ENCODE measurements at places on chromosomes 3 and 15.

- no peak for DNase-seq
Measured at GRCh38 chr15:79990280-79990996, 19.4 kb upstream of the BCL2A1 start.

GRCh38 chr3:170257145-170257544 is 34.9 kb downstream of the PRKCI start:
- DNase-seq = no peak

DNA sequence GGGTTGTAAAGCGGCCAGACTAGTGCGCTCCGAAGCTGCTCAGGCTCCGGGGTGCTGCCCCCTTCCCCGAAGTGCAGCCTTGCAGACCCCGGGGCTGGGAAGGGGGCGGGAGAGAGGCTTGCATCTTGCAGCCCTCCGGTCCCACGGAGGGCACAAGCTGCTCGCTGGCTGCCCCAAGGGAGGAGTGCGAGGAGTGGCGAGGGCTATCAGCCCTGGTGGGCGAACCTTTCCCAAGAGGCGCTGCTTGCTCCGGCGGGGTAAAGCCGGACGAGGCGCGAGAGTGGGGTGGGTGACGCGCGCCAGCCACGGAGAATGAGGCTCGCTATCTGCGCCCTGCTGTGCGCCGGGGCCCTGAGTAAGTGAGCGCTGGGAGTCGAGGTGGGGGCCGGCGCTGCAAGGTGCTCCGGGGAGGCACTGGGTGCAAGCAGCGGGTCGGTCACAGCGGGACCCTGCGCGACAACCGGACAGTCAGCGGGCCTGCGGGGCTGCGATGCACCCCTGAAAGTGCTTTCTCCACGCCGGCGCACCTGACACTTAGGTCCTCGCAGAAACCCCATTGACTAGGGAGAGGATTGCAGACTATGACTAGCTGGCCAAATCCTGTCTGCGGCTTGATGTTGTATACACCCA is 12.7 kb upstream of the TOPBP1 start:
- DNase-seq = no peak

DNA sequence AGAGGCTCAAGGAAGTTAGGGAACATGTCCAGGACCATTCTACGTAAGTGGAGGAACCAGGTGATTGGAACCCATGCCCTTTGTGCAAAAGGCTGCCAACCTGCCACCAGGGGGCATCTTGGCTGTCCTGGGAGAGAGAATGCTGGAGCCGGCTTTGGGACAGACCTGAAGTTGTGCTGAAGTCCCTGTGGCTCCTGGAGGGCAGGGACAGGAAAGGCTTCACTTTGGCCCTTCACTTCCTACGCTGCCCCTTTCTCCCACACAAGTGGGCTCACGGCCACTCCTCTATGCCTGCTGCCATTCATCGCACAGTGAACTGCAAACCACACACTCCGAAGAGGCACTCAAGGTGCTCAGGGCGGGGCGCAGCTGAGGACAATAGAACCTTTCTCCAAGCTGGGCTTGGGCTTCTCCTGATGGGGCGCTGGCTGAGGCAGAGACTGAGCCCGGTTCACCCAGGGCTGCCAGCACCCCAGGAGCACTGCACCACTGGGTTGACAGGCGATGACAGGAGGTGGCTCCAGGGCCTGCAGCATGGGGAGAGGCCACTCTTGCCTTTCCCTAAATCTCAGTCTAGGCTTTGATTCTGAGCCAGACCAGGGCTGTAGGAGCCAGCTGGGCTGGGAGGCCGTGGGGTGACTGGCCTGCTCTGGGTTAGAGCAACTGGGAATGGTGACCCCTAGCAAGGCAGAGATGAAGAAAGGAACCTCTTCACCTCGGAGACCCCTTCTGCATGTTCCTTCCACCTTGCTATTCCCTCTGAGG is 8.4 kb downstream of the SHF start:
- DNase-seq = no peak

DNA sequence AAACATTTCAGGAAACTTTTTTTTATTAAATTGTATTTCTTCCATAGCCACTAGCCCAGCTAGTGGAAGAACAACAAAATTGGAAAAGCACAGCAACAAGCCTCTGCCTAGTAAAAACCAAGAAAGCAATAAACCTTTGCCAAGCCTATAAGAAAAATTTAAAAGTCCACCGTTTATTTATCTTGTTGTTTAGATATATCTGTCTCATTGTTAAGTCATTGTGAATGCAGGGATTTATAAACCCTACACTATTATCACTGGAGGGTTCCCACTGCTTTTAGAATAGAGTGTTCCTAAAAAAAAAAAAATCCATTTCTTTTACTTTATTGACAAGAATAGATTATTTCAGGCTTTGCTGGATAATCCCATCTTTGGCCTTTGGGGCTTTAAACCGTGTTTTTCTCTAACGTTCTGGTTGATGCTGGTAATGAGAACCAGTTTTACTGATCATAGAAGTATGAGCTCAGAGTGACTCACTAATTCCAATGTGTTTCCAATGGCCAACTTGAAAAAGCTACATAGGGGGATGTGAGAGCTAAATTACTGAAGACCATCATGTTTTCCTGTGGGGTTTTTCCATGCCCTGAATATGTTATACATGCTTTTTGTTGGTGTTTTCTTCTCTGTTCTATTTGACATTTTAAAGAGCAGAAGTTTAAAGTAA is 634.1 kb downstream of the RBMS3 start:
- DNase-seq = no peak

- no peak for DNase-seq
Measured at GRCh38 chr3:16484984-16485383, 28.5 kb downstream of the RFTN1 start.

DNA sequence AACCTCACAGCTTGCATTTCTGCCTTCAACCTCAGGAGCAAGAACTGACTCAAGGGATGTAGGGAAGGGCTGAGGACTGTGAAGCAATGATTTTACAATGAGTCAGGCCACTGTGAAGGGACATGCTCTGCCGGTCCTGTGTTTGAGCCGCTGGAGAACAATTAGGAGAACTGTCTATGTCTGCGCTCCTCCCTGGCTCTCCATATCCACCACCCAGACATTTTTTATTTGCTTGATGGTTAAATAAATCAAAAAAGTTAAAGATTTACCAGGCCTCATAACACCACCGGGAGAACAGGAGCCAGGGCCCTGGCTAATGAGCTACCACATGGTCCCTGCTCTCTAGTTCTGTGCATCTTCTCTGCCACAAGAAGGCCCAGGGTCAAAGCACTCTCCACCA is 29.6 kb downstream of the SEC61A1 start:
- DNase-seq = no peak

DNA sequence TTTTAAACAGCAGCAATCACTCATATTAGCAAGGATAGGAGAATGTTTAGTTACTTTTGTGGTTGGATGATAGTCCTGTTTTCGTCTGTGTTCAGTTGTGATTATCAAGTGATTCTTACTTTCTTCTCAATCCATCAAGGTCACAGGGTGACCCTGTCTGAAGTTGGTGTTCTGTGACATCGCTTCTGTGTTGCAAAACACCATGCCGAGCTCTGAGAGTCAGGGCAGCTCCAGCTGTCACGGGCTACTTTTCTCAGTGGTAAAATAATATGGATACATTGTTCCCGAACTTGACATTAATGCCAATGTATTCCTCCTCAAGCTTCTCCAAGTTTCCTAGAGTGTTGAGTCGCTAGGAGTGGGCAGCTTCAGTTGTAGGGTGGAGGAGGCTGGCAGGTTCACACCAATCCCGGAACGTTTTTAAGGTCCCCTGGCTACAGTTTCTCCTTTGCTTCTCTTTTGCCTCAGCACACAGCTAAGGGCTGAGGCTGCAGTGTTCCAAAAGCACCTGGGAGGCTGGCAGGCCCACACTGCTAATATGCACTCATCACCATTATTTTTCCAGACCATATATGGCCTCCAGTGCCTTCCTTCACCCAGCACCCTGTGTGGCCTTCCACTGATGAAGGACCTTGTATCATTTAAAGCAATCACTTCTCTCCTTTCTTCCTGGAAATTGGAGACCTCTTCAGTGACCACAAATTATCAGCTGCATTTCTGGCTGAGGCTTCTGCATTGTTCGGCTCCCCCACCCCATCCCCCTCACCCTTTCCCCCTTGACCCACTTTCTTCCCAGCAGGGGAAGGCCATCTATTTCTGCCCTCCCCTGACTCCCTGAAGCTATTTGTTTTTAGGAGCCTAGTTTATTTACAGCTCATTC is 25.8 kb downstream of the COLQ start:
- DNase-seq = no peak

GRCh38 chr3:118842147-118842863 is 192.3 kb downstream of the IGSF11 start:
- DNase-seq = no peak

- DNase-seq = no peak
Measured at GRCh38 chr15:66108483-66109265, 144.9 kb downstream of the MEGF11 start.

- DNase-seq = no peak
Measured at GRCh38 chr3:65713016-65713415, 325.7 kb downstream of the MAGI1 start.

DNA sequence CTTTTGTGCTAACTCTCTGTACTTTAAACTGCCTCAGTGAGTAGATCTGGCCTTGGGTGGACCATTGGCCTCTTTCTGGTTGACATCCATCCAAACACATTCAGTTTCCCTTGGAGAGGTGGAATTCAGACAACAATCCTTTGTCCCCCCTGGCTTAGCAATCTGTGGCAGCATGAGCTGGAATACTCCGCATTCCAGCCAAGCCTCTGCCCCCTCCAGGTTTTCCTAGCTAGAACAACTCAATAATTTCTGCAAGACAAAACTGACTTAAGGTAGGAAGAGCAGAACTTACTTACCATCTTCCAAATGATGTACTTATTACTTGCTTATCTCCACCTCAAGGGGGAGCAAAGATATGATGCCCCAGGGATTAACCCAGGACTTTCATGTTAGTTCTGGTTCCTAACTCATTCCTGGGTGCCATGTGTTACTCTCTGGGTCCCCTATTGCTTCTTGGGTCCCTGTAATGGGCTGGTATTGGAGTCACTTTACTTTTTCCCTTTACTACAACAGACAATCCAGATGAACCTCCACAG is 21.8 kb upstream of the IL16 start:
- no peak for DNase-seq

- no peak for DNase-seq
Measured at GRCh38 chr3:134810052-134810435, 15.0 kb downstream of the EPHB1 start.

GRCh38 chr3:10219737-10220136 is 28.5 kb upstream of the TATDN2 start:
- no peak for DNase-seq

DNA sequence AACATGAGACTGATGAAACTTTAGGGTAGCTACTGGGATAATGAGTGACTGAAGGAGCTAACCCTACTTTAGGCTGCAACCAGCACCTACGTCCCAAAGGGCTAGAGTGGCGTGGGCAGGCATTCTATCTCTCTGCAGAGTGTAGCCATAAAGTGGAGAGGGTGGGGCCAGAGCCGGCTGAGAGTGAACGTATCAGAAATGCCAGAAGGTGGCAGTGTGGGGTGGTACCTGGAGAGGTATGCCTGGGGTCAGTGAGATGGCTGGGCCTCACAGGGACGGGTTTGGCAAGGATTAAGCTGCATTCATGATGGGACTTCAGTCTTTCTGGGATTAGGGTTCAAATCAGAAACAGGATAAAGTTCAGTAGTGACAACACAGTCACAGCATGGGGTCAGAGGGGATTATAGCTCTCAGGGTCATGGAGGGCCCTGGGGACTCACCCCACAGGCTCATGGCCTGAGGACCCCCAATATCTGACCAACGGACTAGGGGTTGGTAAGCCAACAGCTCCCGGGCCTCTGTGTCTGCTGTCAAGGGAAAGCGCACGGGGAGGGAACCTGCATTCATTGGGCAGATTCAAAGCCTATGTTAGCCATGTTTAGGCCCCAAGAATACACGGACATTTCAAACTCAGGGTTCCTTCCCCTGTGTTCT is 86.5 kb upstream of the FOXB1 start:
- peak; percentile 11 for DNase-seq

DNA sequence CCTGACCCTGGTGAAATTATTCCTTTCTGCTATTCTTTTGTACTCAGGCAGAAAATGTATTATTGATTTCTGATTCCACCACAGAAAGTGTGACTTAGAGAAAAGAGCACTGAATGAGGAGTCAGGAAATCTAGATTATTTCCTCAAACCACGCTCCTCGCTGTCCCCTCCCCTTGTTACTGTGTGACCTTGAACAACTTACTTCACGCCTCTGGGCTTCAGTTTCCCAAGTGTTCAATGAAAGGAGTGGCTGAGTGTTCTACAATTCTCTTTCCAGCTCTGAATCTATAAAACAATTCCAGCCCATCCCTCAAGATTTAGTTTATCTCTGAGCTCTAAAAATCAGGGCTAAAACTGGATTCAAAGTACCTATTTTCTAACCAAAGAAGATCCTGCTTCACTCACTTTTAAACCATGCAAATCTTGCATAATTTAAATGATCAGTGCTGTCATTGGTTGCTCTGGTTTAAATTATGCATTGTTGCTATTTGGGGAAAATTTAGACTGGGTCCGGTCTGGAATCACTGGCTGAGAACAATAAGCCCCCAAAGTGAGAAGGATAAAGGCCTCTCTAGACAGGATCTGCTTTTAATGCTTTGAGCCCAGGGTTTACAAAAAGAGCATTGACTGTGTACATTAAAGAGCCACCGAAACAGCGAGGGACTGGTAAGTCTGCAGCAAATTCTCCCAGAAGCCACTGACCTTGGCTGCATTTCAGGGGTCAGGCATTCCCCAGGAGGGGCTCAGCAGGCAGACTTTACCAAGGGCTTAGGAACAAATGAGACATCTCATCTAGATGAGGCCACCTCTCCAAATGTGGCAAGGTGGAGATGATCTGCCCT is 3.2 kb downstream of the TNIK start:
- DNase-seq = no peak

DNA sequence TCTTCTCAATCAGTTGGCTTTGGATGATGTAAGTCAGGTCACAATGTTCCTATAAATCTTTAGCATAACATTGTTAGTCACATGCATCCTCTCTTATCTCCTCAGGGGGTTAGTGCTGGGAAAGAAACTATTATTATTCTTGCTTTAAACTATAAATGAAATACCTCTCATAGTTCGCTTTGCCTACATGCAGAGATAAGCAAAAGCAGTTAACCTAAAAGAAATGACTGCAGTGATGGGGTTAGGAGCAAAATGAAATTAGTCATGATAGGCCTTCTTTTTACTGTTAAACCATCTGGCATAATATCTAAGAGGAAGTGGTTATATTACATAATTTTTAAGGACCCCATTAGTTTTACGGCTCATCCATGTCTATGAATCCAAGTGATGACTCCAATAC is 91.7 kb upstream of the IGSF10 start:
- DNase-seq = no peak

DNA sequence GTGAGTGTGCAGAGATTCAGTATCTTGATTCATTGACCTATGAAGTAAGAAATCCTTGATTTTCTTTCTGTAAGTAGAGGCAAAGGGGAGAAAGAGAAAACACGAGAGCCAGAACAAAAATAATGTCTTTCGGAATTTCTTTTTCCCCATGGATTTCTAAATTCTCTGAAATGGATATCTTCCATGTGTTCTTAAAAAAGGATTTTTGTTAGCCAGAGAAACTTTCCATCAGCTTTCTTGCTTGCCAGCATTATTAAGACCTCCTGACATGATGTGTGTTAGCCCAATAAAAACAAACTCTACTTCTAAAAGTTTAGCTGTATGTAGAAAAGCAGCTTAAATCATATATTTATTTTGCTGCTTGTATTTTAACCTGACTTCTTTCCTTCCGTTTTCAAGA is 122.3 kb upstream of the AADACL2 start:
- no peak for DNase-seq

Data from pulmonary artery endothelial cell (primary cell).